Right kidney (tissue), 9 donors: ENCODE measurements at places on chromosomes 1 and 21.

GRCh38 chr1:211332830-211333229 is 6.2 kb downstream of the TRAF5 start:
- no peak for DNase-seq

DNA sequence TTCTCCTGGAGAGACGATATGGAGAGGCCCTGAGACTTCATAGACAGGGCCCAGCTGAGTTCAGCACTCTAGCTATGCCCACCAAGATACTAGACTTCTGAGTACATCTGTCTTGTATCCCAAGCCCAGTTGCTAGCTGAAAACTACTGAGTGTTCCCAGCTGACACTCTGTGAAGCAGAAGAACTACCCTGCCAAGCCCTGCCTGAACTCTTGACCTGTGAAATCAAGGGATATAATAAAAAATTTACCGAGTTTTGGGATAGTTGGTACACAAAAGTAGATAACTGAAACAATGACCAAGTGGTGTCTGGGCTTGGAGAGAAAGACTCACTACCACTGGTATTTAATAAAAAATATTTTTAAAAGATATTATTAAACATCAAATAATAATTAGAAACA is 267.5 kb downstream of the TRABD2B start:
- DNase-seq, result no peak

- DNase-seq, result no peak
Observed at GRCh38 chr21:42548687-42549406, 35.2 kb downstream of the SLC37A1 start.

- DNase-seq, result no peak
Observed at GRCh38 chr1:204880906-204881305, 10.2 kb downstream of the NFASC start.

GRCh38 chr21:44800103-44800502 is 1.5 kb downstream of the UBE2G2 start:
- no peak for DNase-seq

DNA sequence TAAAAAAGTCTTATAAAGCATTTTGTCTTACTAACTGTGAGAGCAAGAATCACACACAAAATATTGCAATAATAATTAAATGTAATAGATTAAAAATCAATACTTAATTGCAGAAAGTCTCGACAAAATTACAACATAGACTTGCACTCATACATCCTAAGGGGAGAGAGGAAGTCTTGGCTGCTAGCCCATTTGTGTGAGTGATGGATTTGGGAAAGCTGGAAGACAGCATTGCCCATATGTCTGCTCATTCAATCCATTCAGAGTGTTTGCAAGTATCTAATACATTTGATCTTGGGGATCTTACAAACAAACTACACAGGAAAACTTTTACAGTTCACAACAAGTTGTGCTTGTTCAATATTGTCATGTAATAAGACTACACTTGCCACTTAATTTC is 140.5 kb downstream of the COL11A1 start:
- DNase-seq, result no peak

- DNase-seq, result no peak
Observed at GRCh38 chr21:41817228-41817627, 50.4 kb upstream of the RIPK4 start.

DNA sequence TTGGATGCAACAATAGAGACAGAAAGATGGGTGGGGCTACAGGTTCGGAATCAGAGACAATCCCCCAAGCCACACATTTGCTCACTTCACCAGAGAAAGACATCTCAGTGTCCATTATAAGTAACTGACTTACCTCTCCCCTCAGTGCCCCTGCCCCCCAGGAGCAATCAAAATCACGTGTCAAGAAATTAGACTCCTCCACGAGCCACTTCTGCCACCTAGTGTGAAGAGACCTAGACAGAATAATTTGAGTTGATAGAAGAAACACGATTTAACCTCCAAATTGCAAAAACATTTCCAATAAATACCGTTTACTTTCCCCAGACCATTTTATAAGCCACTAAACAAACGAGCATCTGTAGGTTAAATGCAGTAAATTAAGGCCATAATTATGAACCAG is 123.2 kb downstream of the SLC30A10 start:
- DNase-seq, result no peak

GRCh38 chr1:244192325-244192724 is 141.2 kb downstream of the ZBTB18 start:
- DNase-seq, result no peak

GRCh38 chr1:9626201-9626608 is 25.3 kb upstream of the PIK3CD start:
- no peak for DNase-seq

GRCh38 chr1:170395149-170395548 is 136.8 kb upstream of the GORAB start:
- DNase-seq, result no peak

GRCh38 chr1:247435030-247435758 is 19.2 kb downstream of the NLRP3 start:
- no peak for DNase-seq

GRCh38 chr1:89839516-89839915 is 18.7 kb downstream of the LRRC8D start:
- DNase-seq, result no peak

- DNase-seq, result no peak
Observed at GRCh38 chr1:197092491-197093023, 25.5 kb upstream of the F13B start.

GRCh38 chr1:55423376-55423775 is 208.2 kb upstream of the USP24 start:
- no peak for DNase-seq

GRCh38 chr1:63795455-63795854 is 21.6 kb downstream of the ROR1 start:
- DNase-seq, result no peak

GRCh38 chr1:198496216-198497143 is 44.0 kb downstream of the ATP6V1G3 start:
- DNase-seq, result no peak

GRCh38 chr1:29125237-29125641 is 1.5 kb upstream of the TMEM200B start:
- DNase-seq, result peak; percentile 55

DNA sequence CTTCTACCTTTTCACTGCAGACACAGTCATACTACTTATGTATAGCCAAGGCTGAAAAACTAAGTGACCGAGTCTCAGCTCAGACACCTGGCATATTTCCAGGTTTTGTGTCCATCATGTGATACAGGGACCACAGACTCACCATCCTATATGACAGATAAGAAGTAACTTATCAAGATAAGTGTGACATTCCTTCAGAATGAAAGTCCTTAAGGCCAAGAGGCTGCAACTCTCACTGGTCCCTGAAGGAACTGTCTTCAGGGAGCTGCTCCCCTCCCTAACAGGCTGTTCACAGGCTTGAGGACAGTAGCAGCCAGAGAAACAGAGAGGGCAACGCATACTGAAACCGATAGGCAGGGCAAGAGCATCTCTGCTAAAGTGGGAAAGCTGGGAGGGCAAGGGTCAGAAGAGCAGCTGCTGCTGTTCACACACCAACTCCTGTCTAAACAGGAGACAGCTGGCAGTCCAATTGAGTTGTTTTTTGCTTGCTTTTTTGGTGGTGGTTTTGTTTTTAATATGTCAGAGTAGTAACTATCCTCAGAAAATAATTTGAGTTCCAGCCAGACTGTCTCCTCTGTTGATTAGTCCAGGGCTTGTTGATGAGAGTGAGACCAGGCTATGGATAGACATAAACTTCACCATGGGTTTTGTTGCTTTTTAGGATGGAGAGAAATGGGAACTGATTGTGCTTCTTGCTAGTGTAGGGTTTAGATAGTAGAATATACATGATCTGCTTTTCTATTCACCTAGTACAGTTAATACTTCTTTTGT is 67.7 kb downstream of the MACF1 start:
- DNase-seq, result peak; percentile 27

- DNase-seq, result no peak
Observed at GRCh38 chr1:203932556-203932955, 71.2 kb downstream of the SNRPE start.

DNA sequence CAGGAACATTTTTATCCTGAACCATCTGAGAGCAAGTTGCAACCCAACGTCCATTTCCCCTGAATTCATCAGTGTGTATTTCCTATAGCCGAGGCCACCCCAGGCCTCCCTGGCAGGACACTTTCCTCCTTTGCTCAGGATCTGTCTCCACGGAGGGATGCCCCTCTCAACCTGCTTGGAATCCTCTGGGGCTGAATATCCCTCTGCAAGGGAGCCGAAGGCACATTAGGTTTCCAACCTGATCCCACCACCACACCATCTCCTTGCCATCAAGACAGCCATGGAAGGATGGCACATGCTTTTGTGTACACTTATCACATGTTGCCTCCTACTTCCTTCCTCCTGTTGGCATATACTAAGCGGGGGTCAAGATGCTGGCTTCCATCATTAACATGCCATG is 74.8 kb upstream of the EDN2 start:
- no peak for DNase-seq

- peak; percentile 66 for DNase-seq
Observed at GRCh38 chr21:43361493-43362296, 65.2 kb downstream of the SIK1 start.

DNA sequence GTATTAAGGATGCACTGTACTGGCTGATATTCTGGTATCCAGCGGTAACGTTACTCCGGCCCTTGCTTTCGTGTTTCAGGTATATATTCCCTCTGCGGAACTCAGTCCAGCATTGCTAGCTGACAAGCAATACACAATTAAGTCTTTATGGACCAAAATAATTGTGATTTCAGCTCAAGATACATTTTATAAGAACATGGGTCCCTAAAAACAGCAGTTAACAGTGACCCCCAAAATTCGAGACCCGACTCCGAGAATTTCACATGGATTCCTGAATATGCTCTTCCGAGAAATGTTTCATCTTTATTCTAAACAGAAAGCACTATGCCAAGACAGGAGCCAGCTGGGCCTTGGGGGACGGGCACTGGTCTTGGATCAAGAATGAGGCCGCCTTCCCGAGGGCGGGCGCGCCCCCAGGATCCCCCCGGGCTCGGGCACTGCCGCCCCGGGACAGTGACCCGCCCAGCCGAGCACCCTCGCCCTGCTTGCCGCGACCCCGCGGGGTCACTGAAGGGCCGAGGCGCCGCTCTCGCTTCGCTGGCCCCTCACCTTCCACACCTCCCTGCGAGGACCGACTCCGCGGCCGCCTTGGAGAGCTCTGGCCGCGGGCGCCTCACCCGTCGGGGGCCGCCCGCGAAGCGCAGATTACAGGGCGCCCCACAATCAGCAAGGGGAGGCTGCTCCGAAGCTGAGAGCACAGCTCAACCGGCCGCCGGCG is 610 bp downstream of the SCYL3 start:
- peak; percentile 92 for DNase-seq

GRCh38 chr1:71080230-71080738 is 551 bp downstream of the ZRANB2 start:
- no peak for DNase-seq

DNA sequence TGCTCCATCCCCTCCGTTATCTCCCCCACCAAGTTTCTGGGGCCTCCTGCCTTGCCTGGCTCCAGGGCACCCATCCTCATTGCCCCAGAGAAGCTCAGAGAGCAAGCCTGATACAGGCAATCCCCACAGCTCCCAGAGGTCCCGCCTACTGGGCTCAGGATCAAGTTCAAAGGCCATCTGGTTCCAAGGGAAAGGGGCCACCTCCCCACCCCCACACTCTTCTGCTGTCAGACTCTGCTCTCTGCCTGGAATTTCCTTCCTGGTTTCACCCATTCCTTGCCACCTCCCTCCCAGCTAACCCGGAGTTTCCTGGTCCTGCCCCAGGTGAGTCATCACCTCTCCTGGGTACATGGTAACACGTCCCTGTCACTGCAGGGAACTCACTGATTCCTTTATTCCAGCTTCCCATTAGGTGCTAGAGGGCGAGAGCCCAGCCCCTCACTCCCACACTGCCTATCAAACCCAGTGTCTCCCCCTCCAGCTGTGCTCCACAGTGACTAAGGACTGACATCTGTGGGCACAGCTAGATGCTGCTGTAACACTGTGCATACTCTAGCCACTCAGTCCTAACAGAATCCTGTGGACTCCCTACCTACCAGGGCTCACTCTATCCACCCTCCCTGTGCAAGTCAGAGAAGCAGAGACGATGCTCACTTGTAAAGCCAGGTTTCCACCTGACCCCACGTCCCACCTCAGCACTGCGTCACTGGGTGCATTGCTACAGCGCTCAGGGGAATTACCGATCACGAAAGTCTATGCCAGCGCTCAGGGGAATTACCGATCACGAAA is 21.8 kb downstream of the RSPH1 start:
- no peak for DNase-seq

DNA sequence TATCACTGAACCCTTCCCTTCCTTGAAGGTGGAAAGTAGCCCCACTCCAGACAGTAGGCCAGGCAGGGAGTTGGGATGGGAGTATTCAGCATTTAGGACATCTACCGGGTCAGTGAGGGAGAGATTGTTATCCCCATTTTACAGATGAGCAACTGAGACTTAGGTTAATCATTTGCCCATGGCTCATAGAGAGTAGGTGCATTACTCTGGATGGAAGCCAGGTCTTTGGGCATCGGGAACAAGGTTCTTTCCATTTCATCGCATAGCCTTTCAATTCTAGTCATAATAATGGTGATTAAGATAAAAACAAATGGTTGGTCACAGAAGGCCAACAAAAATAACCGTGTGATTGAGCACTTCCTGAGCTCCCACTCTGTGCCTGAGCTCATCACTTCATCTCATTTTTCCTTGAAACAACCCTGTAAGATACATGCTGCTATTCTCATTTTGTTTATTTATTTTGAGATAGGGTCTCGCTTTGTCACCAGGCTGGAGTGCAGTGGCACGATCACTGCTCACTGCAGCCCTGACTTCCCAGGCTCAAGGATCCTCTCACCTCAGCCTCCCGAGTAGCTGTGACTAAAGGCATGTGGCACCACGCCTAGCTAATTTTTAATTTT is 64.8 kb downstream of the NAV1 start:
- DNase-seq, result no peak

DNA sequence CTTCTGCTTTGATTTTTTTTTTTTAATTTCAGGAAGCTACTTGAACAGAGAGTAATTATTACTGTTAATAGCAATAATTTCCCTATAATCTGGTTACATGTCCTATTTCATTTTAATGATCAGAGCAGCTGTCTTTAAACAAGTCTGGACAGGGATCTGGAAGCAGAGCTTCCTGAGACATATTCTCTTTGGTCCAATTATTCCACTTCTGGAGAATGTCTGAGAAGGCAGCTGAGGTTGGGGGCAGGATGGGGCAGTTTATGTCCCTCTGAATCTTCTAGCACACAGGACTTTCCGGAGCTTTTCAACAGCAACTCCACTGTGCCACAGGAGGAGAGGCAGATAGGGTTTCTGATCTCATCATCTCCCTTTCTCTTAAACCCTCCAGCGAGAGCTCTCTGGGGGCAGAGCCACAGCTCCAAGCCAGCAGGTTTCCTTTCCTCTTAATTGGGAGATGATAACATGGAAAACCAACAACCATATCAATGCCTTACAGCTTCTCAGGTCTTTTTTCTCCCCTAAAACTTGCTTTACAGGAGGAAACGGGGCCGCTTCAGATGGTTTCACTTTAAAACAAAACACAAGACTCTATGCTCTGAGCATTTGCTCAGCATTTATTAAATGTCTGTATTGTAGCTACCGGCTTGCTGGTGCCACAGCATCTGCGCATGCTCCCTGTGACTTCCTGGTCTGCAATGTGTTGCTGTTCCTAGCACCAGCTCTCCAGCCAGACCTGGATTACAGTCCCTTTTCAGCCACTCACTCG is 425.7 kb upstream of the USP24 start:
- DNase-seq, result no peak
